ENCODE measurements at places on chromosomes 3 and 15. TPM values are rescaled to one million over a fixed set of nuclear protein-coding genes. Genes with fewer than 3 reads are reported as not detected.

- DNase-seq: peak; percentile 3
Measured at GRCh38 chr3:158671821-158672214, 630 bp downstream of the LXN start.

- no peak for DNase-seq
Measured at GRCh38 chr3:77427528-77427927, 387.6 kb downstream of the ROBO2 start.

DNA sequence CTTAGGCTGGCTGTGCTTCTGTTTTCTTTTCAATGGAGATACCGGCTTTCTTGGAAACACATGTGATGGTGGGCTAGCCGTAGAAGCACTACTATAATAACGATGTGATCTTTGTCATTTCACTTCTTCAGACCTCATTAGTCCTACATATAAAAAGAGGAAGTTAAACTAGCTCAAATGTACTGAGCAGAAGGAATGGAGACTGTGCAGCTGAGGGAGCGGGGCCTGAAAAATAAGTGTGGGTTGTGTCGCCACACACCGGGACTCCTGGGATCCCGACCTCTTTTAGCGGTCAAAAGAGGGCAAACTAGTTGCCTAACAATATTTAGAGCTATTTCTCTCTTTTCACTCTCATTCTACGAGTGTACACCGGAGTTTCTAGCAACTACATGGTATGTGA lies 1.0 kb upstream of the RNF7 start:
- no peak for DNase-seq

TEX55 gene
- not detected for total RNA-seq

GRCh38 chr3:67301556-67301955 lies 303.4 kb downstream of the KBTBD8 start:
- DNase-seq: no peak

PTX3 gene
- 5.6 TPM for total RNA-seq

ALDH1A3 gene
- 18.9 TPM for total RNA-seq

NCKIPSD gene
- total RNA-seq: 17.9 TPM

GATA2 gene
- 4.6 TPM for total RNA-seq

DNA sequence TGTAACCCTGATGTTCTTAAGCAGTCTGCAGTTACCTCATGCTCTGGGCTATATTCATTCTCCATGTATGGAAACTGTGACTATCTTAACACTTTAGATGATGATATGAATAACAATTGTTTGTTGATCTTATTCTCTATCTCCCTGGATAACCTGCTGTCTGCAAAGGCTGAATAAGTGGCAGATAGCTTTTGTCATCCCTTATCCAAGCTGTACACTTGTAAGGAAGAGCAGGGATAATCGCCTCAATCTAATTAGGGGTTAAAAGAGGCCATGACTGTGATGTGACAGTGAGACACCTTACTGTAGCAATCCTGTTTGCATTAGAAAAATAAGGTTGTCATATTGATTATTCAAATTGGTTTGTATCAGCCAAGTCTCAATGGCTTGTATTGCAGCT lies 123.9 kb downstream of the RSRC1 start:
- DNase-seq: no peak

MCTP2 gene
- total RNA-seq: 6.2 TPM

DNA sequence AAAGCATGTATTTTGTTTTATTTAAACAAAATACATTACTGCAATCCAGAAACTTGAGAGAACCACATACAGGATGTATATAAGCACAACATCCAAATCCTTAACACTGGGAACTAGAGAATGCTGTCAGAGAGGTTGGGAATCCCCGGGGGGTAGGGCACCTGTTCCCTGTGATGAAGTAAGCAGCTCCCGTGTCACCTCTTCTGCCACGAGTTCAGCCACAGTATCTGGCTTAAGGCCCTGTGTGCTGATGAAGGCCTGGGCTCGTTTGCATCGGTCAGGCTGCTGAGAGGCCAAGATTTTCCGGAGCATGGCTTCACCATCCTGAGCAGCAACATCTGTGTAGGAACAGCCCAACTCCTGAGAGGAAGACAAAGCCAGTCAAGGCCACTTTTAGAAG lies 36.4 kb downstream of the EIF3J start:
- DNase-seq: no peak

DNA sequence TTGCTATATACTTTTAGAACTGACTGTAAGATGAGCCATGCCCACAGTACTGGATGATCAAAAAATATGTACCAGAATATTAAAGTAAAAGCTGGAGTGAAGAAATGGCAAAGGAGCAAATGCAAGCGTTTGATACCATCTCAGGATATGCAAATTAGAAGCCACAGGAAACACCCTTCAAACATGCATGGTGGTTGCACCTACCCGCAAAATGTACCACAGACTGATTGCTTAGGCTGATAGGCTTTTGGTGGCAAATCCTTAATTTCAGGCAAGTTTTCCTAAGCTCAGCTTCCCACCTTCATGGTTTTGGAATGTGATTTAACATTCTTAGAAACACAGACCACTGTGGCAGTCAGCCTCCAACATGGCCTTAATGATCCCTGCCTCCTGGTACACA lies 149.0 kb downstream of the PDZRN3 start:
- DNase-seq: no peak

DNA sequence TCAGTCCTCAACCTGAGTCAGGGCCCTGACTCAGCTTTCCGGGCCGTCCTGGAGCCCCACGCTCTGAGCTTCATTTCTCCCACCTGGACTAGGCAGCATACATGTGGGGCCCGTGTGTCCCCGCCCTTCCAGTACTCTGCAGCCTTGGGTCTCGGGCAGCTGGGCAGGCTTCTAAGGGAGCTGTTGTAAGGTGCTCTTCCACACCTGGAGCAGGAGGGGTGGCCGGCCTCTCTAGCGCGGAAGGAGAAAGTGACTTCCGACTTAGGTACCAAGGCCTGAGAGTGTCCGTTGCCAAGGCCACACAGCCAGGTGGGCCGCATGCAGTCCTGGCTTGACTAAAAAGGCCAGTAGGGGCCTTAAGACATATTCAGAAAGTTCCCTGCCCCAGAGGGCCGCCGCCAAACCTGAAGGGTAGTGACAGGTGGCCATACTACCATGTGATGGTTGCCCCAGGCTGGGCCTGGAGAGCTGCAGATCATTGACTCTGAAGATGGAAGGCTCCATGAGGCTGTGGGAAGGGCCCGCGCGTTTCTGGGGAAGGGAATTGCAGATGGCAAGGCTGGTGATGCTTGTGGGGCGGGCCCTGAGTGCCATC lies 9.4 kb upstream of the SEMA3B start:
- DNase-seq: no peak

GRCh38 chr15:90907838-90908507 lies 4.9 kb downstream of the MAN2A2 start:
- DNase-seq: no peak

ST3GAL6 gene
- total RNA-seq: 14.2 TPM

DNA sequence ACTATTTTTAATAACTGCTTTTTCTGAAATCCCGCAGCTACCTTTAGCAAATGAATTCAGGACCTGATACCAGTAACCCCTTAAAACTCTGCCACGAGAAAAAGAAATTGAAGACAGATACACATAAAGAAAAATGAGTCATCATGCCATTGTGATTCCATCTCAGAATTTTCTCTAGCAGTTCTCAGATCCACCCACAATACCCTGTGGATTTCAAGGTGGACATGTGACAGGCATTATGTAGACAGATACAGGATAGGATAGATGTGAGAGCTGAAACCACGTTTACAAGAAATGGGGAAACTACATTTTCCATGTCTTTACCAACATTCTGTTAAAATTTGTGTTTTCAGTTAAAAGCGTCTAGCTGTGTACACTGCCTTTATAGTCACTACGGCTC lies 291.9 kb upstream of the NR2F2 start:
- DNase-seq: no peak

DNA sequence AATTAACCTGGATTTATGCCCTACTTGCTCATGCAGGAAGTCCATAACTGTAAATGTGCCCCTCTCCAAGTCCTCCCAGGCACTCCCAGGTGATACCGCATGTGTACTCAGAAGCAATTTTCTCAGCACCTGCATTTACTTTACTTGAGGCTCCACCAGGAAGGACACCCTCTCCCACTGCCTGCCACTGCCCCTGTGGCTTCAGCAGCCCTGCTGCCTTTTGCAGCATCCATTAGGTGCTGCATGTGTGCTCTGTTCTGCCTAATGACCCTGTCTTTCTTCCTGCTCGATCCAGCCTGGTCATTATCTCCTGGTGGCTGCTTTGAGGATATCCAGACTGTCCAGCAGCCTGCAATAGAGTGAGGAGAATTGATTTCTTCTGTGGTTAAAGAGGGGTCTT lies 107.6 kb upstream of the SEMA6D start:
- DNase-seq: no peak

DNA sequence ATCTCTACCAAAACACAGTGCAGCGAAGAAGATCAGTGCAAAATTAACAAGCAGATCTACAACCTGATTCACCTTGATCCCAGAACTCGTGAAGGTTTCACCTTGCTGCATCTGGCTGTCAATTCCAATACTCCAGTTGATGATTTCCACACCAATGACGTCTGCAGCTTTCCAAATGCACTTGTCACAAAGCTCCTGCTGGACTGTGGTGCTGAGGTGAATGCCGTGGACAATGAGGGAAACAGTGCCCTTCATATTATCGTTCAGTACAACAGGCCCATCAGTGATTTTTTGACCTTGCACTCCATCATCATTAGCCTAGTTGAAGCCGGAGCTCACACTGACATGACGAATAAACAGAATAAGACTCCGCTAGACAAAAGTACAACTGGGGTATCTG lies 13.2 kb downstream of the FEM1B start:
- no peak for DNase-seq

ABCC5 gene
- total RNA-seq: 40.7 TPM

DNA sequence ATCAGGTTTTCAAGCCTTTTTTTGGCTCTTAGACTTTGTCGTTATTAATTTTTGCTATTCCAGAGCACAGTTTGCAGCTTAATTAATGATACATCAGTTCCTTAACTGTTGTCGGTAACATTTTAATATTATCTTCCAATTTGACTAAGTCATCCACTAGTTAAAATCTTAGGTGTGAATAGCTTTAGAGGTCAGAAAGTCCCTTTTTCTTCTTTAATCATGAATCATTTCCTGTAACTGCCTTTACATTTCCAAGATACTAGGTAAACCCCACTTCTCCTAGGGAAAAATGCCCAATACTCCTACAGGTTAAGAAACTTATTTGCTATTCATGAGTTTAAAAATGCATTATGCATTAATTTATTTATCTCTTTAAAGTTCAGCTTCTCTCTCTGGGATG lies 260.9 kb upstream of the CFAP20DC start:
- no peak for DNase-seq

GOLGA6L10 gene
- 4.0 TPM for total RNA-seq

- DNase-seq: peak; percentile 52
Measured at GRCh38 chr3:124413989-124414598, 316.2 kb upstream of the UMPS start.

TYRO3 gene
- 33.7 TPM for total RNA-seq

GRCh38 chr3:10188804-10189556 lies 24.3 kb downstream of the IRAK2 start:
- DNase-seq: no peak

CIDEC gene
- not detected for total RNA-seq

TRPM1 gene
- total RNA-seq: 0.10 TPM

BLM gene
- 8.3 TPM for total RNA-seq

- no peak for DNase-seq
Measured at GRCh38 chr3:37075955-37076354, 82.6 kb downstream of the MLH1 start.

C3orf70 gene
- total RNA-seq: 37.7 TPM

GRCh38 chr3:167653760-167654159 lies at the start of gene WDR49:
Gene WDR49 (minus strand): TSS chr3:167653942. CDS start chr3:167653425, 517 bp downstream.
- DNase-seq: peak; percentile 24

GRCh38 chr3:169104972-169105371 lies 558.5 kb downstream of the MECOM start:
- DNase-seq: no peak

- no peak for DNase-seq
Measured at GRCh38 chr3:138384976-138385375, 36.6 kb downstream of the MRAS start.

SEMA6D gene
- 113 TPM for total RNA-seq

Data from spinal cord (tissue), 10 donors.